ENCODE measurements at places on chromosomes 4 and X.
A peak's percentile ranks its signal among the peaks of the same experiment; 100 is the strongest.

DNA sequence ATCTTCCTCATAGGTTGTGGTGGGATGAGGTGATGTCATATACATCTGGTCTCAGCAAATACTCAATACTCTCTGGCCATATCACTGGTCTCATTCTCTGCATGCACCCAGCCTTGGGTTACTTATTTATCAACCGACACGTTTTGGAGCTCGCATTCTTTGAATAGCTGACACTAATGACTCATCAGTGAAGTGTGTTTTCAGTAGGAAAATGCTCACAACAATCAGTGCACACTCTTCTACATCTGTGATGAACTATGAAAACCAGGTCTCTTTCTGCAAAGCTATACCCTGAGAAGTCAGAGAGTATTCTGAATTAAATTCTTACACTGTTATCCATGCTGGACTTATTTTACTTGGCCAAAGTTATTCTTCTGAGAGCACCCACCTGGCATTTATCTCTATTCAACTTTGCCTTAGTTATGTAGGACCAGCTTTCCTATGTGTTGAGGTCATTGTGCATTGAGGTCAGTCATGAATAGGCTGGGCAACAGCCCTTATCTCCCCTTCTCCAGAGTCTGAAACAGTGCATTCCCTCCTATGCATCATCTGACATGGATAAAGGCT lies 58.7 kb upstream of the DHX15 start:
- no peak for DNase-seq

DNA sequence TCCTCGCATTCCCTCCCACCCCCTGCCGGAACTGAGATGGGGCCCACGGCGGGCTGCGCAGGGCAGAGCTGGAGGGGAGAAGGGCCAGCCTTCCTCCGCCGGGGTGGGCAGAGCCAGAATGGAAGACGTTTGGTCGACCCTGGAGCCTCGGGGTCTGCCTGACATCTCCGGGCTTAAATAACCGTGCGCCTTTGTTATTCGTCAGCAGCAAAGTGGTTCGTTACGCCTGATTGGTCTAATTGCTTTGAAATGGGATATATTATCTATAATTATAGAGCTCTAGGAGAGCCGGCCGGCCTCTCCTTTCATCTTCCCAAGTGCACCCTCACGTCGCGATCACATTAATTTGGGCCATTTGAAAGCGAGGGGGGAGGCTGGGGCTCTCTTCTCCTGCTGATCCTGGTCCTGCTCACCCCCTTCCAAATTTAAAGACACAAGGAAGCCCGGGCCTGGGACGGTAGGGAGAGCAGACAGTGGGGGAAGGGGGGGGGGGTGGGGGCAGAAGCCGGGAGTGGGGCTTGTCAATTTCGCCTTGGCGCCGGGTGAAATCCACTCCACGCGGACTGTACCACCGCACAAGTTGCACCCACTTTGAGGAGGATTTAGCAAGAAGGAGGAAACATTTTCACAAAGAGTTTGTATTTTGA lies 4.7 kb upstream of the MSX1 start:
- DNase-seq = no peak

GRCh38 chr4:2365913-2366210 lies 52.6 kb downstream of the ZFYVE28 start:
- DNase-seq = no peak

DNA sequence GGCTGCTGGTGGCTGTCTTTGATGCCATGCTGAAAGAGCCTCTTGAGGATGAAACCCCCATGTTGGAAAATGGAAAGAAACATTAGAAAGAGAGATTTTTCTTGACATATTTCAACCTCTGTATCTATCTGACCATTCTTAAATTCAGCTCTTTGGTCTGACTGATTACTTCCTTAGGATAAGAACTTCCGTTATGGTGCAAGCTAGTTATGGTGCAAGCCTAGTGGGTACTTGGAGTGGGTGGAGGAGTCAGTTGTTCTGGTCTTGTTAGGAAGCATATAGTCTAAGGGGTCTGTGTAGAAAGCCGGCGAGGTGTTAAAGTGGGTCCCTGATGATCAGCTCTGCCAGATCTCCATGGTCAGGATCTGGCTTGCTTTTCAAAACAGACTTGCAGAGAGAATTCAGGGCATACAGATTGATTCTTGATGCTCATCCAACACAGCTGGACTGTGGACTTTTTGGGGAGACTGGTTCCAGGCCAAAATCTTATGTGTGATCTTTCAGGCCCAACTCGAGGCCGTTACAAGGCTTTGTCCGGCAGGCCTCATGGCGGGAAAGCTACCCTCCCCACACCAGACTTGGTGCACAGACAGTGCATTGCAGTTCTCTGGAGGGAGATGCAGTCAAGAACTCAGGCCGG lies 82.8 kb upstream of the BOD1L1 start:
- no peak for DNase-seq

GRCh38 chr4:138963412-138963811 lies 52.2 kb upstream of the NOCT start:
- DNase-seq = no peak

DNA sequence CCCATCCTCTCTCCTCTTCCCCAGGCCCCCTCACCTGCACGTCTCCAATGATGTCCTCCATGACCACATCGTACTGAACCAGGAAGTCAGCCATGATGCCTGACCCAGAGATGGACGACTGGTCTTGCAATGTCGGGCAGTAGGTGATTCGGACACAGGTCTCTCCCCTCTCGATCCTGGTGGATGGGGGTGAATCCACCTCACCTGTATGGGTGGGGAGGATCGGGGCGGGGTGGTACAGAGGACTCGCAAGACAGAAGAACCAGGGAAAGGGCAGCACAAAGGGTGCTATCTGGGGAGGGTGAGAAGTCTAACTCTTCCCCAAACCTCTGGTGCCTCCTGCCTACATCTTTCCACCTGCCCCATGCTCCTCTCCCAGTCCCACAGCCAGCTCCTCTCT lies 9.6 kb downstream of the ITIH6 start:
- no peak for DNase-seq

DNA sequence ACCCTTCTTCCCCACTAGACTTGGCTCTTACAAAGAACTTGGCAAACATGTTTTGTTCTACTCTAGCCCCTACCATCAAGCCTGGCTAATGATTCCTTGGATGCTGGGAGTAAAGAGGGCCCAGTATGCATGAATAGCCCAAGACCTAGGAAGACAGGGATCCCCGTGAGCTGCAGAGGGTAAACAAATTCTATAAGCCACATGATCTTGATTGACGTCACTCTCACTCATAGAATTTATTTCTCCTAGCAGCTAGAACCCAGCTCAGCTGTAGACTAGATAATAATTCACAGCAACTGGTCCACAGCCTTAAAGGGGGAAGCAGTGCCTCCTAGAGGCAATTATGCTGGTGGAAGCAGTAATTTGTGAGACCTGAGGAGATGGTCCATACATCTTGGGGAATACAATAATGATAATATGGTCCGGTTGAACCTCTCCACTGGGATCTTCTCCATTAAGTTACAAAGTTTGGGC lies 16.1 kb upstream of the USO1 start:
- DNase-seq = no peak

GRCh38 chrX:71302461-71303213 lies 1.1 kb downstream of the ITGB1BP2 start:
- DNase-seq = no peak

- no peak for DNase-seq
Observed at GRCh38 chr4:183303301-183303700, 16.8 kb downstream of the CLDN22 start.

- DNase-seq = no peak
Observed at GRCh38 chr4:12897954-12898353, 586.2 kb downstream of the RAB28 start.

DNA sequence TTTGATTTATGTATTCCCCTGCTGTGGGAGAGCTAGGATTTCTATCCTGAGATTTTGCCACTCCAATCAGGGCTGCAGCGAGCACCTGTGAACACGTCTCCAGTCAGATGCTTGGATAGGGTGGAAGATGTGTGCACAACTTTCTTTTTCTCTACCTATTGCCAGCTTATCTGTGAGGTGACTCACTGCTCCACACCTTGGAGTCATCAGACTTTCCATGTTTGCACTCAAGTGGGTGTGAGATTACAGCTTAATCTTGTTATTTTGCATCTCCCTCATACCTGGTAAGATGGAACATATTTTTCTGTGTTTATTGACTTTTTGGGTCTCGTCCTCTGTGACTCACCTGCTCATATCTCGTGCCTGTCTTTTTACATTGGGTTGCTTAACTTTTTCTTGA lies 32.2 kb downstream of the PSAPL1 start:
- DNase-seq = peak; percentile 14

- no peak for DNase-seq
Observed at GRCh38 chr4:11149612-11150259, 279.0 kb downstream of the HS3ST1 start.

GRCh38 chrX:19735244-19735643 lies 152.2 kb downstream of the SH3KBP1 start:
- DNase-seq = no peak

GRCh38 chrX:132031867-132032266 lies 8.8 kb downstream of the STK26 start:
- DNase-seq = no peak

- no peak for DNase-seq
Observed at GRCh38 chr4:82677327-82677726, 115.5 kb upstream of the TMEM150C start.

- DNase-seq = peak; percentile 38
Observed at GRCh38 chr4:78057135-78057599, at the start of gene FRAS1. FRAS1 (plus strand) TSS chr4:78057323; CDS start chr4:78058010, 687 bp downstream.

DNA sequence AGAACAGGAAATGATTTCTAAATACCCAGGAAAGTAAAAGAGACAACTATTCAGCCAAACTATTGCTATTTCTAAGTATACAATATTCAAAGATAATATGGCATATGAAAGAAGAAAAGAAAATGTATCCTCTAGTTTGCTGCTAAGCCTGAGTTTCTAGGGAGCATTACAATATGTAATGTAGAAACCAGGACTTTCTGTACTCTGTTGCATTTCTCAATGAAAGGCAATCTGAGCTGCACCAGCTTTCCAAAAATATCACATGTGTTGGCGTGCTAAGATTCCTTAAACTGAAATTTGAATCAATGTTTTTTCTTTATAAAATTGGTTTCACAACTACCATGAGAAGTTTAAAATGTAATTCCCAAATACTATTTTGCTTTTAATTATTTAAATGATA lies 129.6 kb downstream of the ANK2 start:
- DNase-seq = no peak

DNA sequence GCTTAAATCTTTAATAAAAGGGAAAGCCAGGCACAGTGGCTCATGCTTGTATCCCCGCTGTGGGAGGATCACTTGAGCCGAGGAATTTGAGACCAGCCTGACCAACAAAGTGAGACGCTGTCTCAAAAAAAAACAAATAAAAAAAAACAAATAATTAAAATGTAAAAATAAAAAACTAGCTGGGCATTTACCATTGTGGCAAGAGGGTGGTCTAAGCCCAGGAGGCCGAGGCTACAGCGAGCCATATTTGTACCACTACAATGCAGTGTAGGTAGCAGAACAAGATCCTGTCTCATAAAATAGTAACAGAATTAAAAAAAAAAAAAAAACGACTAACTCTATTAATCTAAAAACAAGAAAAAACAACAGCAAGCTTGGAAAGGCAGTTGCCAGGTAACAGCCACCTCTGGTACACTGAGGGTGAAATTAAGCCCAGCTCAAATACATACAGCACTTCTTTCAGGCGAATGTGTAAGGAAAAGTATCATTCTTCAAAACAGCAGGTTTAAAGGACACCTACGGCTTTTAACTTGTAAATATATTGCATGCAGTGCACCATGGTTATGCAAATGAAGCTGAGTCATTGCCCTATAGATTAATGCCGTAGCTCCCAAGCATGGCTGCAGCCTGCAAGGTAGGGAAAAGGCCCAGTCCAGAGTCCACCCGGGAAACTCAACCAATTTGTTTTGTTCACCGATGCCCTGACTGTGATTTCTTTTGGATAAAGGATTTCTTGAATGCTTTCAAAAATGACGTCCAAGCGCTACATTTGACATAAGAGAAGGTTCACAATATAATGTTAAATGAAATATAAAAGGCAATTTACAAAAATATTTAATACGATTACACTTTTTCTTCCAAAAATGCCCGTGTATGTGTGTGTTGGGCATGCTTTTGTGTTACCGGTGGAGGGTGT lies 14.5 kb upstream of the TXLNG start:
- no peak for DNase-seq

Data from activated T-cell treated with anti-CD3 and anti-CD28 coated beads, Interleukin-2, amount 50 U/mL, for 24 hours (primary cell).